ENCODE measurements at places on chromosomes 5 and 9.
A peak's percentile ranks its signal among the peaks of the same experiment; 100 is the strongest.

GRCh38 chr5:98349251-98349989 is 424.0 kb upstream of the RGMB start:
- DNase-seq, result peak; percentile 91

DNA sequence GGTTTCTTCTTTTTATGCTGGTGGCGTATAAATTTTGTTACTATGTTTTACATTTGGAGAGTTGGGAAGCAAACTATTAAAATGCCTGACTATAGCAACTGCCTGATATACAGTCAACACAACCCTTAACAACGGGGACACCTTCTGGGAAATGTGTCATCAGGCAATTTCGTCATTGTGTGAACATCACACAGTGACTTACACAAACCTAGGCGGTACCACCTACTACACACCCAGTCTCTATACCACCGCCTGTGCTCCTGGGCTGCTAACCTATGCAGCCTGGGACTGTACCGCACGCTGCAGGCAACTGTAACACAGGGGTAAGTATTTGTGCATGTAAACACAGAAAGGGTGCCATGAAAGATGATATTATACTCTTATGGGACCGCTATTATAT is 1.3 kb upstream of the CDHR2 start:
- DNase-seq, result no peak

DNA sequence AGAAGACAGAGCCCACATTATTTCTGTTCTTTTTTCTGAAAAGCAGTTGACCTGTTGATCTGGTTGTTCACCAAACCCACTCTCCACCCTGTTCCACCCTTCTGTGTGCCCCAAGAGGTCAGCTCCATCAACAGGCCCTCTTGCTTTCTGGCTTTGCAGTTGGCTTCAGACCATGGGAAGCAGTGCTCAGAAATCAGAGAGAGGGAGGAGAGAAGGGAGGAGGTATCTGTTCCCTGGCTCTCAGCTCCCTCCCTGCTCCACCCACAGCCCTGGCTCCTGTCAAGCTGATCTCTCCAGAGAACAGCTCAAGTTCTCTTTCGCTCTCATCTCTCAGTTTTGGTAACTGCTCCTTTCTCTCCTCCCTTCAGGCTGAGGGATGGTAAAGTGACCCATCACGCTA is 144.2 kb upstream of the RAI14 start:
- no peak for DNase-seq

DNA sequence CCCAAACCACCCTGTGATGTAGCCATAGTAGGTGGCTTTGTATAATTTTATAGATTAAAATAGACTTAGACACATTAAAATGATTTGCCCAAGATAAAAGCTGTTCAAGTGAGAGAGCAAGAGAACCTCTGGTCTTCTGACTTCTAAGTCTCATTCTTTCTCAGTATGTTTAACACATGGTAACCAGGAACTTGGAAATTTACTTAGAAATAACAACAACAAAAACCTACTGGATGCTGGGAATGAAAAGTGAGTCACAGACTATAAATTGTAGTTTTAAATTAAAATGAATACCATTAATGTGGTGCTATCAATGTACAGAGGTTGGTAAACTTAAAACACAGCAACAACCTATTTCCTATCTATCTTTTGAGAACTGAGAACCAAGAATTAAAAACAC is 30.4 kb downstream of the HMGCR start:
- peak; percentile 40 for DNase-seq

DNA sequence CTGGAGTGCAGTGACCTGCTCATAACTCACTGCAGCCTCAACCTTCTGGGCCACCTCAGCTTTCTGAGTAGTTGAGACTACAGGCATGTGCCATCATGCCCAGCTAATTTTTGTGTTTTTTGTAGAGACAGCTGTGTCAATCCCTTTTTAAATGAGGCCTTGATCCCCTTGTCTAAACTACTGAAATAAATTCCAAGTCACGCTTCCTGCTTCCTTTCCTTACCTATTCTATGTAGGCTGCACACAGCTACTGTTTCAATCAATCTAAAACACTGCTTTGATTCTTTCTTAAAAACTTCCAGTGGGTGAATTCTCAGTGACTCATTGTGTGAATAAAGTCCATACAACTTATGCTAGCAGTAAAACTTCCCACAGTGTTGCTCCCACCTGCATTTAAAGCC is 2.9 kb upstream of the C7 start:
- DNase-seq, result no peak

DNA sequence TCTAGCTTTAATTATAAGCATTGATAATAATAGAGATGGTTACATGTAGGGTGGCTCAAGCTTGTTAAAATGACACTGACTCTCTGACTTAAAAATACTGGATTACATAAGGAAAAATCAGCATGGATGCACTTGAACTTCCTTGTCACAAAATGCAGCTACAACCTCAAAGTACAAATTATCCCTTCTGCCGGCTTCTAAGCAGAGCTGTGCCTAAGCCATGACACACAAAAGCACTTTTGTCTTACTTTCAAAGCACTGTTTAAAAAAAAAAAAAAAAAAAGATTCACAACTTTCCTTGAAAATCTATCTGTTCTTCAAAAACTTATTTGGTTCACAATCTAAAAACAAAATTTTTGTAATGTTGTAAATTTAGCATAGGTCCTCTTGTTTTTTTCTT is 36.4 kb upstream of the ZFAND5 start:
- no peak for DNase-seq

DNA sequence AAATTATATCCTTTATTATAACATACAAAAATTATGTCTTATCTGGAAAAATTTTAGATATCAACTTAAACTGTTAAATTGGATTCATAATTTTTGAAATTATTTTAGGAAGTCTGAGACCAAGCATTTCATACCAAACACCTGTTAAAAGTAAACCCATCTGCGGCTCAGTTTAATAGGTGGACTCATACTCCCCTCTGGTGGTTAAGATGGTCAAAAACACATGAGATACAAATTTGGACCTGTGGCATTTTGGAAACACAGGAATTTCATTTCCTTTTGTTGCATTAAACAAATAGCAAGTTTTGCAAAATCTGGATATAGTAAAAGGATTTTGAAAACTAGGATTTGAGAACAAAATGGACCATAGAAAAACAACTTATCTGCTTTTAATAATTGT is 53.7 kb downstream of the RGMB start:
- DNase-seq, result peak; percentile 41

DNA sequence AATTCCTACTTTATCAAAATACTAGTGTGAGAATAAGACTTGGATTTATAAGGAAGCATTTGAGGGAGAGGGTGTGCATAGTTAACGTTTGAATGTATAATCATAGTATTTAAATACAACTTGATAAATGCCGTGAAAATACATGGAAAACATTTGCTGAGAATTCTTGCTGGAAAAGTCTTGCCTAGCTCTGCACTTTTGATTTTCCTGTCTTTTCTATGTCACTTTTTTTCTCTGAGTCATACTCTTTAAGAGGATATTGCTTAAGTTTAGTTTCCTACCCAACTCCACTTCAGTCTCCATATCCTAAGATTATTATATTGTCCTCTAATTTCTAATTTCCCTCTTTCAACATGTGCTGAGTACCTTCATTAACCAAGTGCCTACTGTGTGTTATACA is 616.6 kb upstream of the SEMA6A start:
- no peak for DNase-seq

DNA sequence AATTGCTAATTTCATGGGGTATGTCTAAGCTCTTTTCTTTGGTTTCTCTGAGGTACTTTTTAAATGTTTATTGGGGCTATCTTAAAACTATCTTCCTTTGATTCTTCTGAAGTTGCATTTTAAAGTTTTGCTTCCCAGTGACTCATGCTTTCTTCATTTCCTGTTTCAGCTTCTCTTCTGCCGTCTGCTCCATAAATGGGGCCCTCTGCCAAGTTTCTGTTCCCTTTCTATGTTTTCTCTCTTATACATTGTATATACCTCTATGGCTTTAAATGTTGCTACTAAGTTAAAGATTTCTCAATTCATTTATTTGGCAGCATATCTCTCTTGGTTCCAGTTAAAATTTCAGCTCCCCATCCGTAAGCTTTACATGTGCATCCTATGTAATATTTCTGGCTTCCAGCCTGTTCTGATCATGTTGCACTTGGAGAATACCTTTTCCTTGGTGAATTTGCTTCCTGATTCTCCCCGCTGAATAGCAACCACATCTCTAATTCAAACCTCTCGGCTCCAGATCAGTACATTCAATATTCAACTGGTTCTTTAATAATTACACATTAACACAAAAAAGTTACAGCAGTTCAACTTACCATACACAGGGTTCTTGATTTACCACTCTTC is 125.3 kb downstream of the ST8SIA4 start:
- peak; percentile 83 for DNase-seq

- no peak for DNase-seq
These were observed 113.2 kb downstream of the SLC12A2 start for GRCh38 chr5:128196791-128197190.

DNA sequence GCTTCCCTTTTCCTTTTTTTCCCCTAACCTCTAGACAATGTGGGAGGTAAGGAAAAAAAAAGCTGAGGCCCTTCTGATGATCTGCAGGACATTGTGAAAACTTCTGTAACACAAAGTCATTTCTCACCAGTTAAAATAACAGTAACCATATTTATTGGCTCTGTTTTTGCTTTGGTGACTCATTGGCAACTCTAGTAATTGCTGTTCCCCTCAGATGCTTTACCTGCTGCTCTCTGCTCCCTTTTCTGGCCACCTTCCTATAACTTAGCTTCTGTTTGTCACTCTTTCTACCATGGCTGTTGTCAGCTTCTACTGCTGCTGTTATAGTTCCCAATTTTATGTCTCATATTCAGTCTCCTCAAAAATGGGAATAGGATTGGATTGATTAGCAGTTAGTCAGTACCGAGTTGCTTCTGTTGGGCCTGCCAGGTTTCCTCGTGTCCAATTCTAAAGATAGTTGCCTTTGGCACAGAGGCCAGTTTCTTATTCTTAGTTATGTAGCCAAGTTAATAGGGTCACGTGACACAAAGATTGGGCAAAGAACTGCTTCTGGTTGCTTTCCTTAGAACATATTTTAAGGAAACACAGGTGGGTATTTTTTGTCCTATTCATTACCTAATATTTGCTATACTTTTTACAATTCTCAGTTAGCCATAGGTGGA is 16.8 kb downstream of the SCAMP1 start:
- DNase-seq, result peak; percentile 45

DNA sequence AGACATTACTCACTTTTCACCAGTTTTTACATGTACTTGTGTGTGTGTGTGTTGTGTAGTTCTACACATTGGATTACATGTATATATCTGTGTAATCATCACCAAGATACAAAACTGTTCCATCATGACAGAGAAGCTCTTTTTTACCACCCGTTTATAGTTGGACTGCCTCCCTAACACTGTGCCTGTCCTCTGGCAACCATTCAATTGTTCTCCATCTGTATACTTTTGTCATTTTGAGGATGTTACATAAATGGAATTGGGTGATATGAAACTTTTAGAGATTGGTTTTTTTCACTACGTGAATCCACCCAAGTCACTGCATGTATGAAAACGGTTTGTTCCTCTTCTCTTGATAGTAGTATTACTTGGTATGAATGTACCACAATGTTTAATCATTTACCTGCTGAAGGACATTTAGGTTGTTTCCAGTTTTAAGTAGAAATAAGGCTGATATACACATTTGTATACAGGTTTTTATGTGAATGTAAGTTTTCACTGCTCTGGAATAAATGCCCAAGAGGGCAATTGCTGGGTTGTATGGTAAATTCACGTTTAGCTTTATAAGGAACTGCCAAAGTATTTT is 126.2 kb downstream of the MAPKAP1 start:
- DNase-seq, result no peak

DNA sequence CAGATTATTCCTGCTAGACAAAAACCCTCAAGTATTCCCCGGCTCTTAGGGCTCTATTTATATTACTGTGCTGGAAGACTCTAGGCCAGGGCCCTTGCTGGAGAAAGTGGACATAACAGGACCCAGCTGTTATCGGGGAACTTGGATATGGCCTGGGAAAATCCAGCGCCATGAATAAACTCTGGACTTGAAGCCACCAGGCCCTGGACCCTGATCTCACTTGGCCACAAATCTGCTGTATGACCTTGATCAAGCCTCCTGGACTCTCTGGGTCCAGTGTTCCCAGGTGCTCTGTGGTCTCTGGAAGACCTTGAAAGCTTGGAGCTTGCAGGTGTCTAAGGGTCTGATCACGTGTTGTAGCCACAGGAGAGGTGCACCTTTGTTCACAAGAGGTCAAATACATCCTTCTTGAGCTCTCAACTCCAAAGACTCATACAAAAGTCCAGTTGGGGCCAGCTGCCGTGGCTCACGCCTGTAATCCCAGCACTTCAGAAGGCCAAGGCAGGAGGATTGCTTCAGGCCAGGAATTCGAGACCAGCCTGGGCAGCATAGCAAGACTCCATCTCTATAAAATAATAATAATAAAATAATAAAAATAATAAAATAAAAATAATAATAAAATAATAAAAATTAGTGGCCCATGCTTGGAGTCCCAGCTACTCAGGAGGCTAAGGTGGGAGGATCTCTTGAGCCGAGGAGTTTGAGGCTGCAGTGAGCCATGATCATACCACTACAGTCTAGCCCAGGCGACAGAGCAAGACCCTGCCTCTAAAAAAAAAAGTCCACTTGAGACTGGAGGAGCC is 26.5 kb downstream of the COL27A1 start:
- DNase-seq, result no peak

DNA sequence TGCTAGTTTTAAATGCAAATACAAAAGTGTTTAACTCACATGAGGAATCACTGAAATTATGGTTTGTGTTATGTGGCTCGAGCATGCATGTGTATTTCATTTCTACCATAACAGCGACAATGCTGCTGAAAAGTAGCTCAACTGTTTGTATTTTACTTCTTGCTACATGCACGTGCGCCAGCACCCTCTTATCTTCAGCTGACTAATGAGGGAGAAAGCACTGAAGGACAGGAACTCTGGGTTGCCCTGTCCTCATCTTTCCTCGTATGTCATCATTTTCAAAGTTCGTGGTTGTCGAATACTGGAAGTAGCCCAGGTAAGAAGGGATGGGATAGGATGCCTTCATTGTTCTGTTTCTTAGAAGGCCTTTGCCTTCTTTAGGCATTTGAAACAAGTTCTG is 120.3 kb downstream of the SYK start:
- no peak for DNase-seq

GRCh38 chr5:173680660-173681242 is 64.3 kb upstream of the BOD1 start:
- no peak for DNase-seq

- no peak for DNase-seq
These were observed 15.5 kb upstream of the CCNJL start for GRCh38 chr5:160327818-160328217.

- peak; percentile 33 for DNase-seq
These were observed 106.2 kb downstream of the KLHL3 start for GRCh38 chr5:137629646-137630045.

- DNase-seq, result peak; percentile 82
These were observed 226.1 kb downstream of the NR3C1 start for GRCh38 chr5:143177263-143177983.

- no peak for DNase-seq
These were observed 61.8 kb downstream of the ITGA1 start for GRCh38 chr5:52849544-52849943.

- no peak for DNase-seq
These were observed 3.8 kb downstream of the MTMR12 start for GRCh38 chr5:32308946-32309345.

- DNase-seq, result peak; percentile 20
These were observed 98.3 kb upstream of the FBN2 start for GRCh38 chr5:128636361-128636760.

- DNase-seq, result no peak
These were observed 9.5 kb downstream of the OR2S2 start for GRCh38 chr9:35948451-35948850.
